ENCODE measurements at places on chromosomes 7 and 10. TPM values are rescaled to one million over a fixed set of nuclear protein-coding genes. Genes with fewer than 3 reads are reported as not detected.

Gene DUSP5
- polyA plus RNA-seq: 13.3 TPM

Gene SORCS1
- polyA plus RNA-seq: 21.1 TPM

- DNase-seq: no peak
These were observed 31.3 kb downstream of the GBX1 start for GRCh38 chr7:151135866-151136843.

- no peak for DNase-seq
These were observed 804.8 kb upstream of the IGFBP3 start for GRCh38 chr7:46725838-46726237.

GRCh38 chr7:49773218-49773935 lies at the start of gene VWC2:
TSS of gene VWC2 (plus strand) at chr7:49773638. CDS start at chr7:49775436, 1,798 bp downstream.
- DNase-seq: no peak
